ENCODE measurements at places on chromosomes 1 and 21.
A peak's percentile ranks its signal among the peaks of the same experiment; 100 is the strongest.

DNA sequence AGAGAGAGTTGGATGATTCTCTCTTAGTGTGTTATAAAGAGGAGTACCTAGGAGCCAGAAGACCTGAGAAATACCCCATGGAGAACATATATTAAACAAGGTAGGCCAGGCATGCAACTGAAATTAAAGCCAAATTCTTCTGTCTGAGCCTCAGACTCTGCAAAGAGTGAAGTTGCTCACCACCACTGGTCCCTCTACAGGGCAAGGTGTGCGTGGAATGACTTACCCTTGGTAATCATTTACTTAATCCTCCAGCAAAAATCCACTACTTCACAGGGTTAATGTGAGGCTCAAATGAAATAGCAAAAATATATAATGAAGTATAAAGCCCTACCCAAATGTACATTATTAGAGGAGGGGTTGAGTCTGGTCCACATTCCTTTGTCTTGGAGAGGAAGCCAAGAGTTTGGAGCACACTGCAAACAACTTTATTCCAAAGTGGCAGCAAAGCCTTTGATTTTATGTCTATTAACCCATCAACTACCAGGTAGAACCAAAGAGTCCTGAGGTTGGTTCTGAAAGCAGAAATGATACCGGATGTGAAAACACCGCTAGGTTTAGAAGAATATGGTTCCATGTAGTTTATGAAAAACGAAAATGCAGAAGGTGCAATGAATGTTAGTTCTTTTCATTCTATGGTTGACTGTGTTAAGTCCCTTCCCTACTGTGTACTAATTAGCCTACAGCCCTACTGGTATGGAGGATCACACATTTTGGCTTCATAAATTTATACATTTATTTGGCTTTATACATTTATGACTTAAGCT lies 8.5 kb downstream of the SSR2 start:
- DNase-seq: no peak

DNA sequence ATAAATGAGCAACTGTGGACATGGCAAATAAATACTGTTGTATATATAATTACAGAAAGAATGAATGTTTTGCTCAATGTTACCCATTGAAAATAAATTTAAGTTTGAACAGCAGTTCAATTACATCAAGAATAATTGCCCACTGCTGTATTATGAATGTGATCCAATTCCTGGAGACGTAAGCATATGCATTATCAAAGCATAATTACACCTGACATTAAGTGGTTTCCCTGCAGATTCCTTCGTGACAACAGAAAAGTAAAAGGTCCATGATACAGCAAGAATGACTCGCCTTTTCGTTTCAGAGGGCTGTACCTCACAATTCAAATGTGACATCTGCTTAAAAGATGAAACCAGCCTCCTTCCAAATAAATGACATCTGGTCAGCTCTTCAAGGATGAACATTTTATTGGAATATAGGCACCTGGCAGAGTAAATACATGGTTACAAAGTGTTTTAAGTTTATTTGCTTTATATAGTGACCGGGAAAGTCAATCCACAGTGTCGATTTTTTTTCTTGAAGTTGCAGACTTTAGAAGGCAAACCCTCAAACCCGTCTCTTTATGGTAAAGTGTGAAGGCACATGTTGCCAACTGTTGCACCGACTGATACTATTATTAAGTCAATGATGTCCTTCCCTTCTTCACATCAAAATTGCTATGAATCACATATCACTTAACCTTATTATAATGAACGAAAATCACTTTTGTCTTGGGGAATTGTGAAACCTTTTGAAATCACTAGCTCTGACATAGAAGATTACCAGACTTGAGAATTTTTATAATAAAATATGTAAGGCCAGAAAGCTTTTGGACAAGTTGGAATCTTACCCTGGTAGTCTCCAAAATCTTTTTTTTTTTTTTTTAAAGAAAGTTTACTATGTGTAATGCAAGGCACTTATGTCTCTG lies 36.2 kb upstream of the EDEM3 start:
- no peak for DNase-seq

- no peak for DNase-seq
Measured at GRCh38 chr1:50264590-50264989, 155.9 kb downstream of the ELAVL4 start.

GRCh38 chr1:26110731-26111529 lies 694 bp upstream of the PDIK1L start:
- DNase-seq: peak; percentile 62

GRCh38 chr1:168273575-168273974 lies 7.1 kb upstream of the TBX19 start:
- no peak for DNase-seq

GRCh38 chr1:175207971-175208370 lies 15.4 kb upstream of the KIAA0040 start:
- no peak for DNase-seq

DNA sequence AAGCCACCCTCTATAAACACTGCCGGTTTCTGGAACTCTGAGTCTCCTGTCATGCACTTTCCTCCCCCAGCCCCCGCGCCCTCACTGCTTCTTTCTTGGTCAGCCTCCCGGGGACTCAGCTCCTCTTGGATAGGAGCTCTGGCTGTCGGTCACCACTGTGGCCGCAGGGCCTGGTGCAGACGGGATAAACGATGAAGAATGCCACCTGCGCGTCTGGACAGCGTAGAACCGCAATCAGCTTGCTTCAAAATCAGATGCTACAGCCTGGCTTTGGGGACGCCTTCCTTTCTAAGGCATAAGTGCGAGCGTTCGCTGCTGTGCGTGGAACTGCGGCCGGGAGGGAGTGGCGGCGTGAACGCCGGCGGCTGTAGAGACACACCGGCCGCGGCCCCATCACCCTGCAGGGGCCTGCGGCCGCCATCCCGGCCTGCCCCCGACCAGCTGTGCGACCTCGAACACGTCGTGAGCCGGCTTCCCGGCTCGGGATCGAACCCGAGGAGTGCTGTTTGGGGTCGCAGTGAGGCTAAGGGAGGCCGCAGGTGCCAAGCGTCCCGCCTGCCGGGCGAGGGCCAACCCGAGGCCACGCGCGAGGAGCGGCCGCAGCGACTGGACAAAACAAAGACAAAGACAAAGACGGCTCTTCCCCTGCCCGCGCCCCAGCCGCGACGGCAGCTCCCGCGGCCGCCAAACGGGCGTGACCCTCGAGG lies 688 bp downstream of the PTTG1IP start:
- no peak for DNase-seq

GRCh38 chr1:25563330-25564215 lies 20.2 kb downstream of the LDLRAP1 start:
- DNase-seq: no peak

GRCh38 chr1:29591601-29592260 lies 355.4 kb downstream of the PTPRU start:
- DNase-seq: no peak

- DNase-seq: no peak
Measured at GRCh38 chr1:39205781-39206464, 1.4 kb downstream of the MACF1 start.

- DNase-seq: peak; percentile 73
Measured at GRCh38 chr1:111214884-111215283, 12.6 kb upstream of the CHI3L2 start.

GRCh38 chr1:184494929-184495328 lies 108.1 kb downstream of the C1orf21 start:
- DNase-seq: no peak

- no peak for DNase-seq
Measured at GRCh38 chr1:65985393-65986066, 192.8 kb downstream of the PDE4B start.

DNA sequence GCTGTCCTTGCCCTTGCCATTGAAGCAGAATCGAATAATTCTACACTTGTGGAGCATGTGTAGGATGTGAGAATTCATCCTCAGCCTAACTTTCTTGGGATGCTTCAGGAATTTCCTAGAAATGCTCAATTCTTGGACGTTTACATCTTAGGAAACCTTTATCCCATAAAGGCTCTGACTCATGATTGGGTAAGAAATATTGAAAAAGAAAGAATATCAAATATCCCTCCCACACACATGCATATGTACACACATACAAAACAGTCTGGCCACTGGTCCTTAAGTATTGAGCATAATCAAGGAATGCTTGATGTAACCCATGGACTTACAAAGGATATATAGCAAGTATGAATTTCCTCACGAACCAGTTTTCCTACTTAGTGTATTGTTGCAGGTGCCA lies 83.9 kb upstream of the IPO9 start:
- DNase-seq: no peak

- no peak for DNase-seq
Measured at GRCh38 chr1:75765697-75766355, 20.2 kb upstream of the RABGGTB start.

Measured in stimulated activated naive CD4-positive, alpha-beta T cell (primary cell).